ENCODE measurements at places on chromosomes 12 and 14. TPM values are rescaled to one million over a fixed set of nuclear protein-coding genes. Genes with fewer than 3 reads are reported as not detected.
A peak's percentile ranks its signal among the peaks of the same experiment; 100 is the strongest.

Gene MED6
- total RNA-seq, result 48.6 TPM

Gene C12orf60
- total RNA-seq, result 2.8 TPM

- DNase-seq, result no peak
Observed at GRCh38 chr12:47111392-47111778, 31.6 kb upstream of the AMIGO2 start.

GRCh38 chr12:26519462-26519861, 313.5 kb downstream of the ITPR2 start:
- DNase-seq, result no peak

DNA sequence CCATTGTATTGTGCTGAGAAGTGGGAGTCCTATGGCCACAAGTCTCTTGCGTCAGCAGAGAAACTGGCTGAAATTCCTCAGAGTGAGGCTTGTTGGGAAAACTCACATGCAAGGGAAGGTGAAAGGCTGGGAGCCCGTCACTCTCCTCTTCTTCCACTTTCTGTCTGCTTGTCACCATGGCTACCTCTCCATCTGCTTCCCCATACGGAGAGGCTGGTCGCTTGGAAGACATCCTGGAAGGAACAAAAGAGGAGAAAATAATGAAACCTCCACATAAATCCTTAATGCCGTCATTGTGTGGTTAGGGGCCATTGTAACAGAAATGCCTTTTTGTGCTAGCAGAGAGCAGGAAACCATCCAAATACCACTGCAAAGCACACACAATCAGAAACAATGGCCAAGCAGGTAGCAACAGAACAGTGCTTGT, 53.7 kb downstream of the SOX5 start:
- peak; percentile 2 for DNase-seq

Gene SOS2
- total RNA-seq, result 16.8 TPM

Gene KRT77
- total RNA-seq, result not detected

Gene MRPL51
- total RNA-seq, result 286 TPM

GRCh38 chr14:100577986-100578431, 9.2 kb downstream of the BEGAIN start:
- DNase-seq, result no peak

- no peak for DNase-seq
Observed at GRCh38 chr12:80704420-80704819, 3.0 kb upstream of the MYF6 start.

Gene INSM2
- not detected for total RNA-seq

Gene IFI27
- 2,076 TPM for total RNA-seq

Measured in H4 (cell line).